HFF-Myc (cell line): ENCODE measurements at places on chromosomes 3 and 15.

- peak; percentile 59 for DNase-seq
Observed at GRCh38 chr15:101250341-101250831, 1.5 kb downstream of the CHSY1 start.

DNA sequence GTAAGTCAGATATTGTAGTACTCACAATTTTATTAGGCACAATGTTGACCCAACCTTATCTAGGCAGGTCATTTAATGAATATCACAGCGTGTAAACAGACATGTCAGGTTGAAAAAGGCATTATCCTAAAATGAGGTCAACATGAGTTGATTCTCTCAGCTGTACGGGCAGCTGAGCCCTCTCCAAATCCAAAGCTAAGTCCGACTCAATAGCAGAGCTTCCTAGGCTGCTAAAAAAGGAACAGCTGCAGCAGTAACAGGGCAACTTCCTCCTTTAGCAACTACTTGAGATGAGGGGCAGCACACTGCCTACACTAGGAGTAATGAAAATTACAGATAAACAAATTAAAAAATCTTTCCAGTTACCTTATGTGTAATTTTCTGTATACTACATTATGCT, 189.2 kb downstream of the CADM2 start:
- no peak for DNase-seq

DNA sequence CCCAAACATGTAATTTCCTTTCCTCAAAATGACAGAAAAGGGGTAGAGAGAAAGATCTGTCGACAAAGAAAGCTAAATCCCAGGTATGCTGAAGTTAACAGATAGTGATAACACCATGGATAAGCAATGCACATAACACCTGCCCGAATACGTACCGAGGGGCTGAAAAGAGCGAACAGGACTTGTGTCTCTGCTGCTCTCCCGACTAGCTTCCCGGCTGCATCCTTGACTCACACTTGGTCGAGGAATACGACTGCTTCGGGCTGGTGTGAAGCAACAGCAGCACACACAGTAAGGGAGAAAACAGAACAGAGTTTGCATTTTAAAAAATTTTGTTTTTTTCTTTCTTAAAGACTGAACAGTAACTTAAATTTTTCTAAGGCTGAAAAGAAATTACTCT, 136.4 kb downstream of the CLASP2 start:
- DNase-seq: no peak

DNA sequence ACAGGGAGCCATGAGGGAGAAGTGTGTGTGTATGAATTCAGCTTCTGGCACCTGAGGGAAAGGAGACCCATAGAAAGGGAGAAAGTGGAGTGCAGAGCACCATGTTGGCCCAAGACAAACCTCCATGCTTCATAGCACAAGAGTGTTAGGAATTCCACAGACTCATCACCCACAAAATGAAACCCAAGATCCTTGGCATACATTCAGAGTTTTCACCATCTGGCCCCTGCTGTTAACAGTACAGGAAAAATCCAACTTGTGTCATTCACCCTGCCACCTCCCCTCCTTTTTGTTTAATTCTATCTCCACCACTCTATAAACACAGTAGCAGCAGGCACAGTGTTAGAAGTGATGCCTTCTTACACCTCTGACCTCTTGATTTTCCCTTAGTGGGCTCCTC, 60.0 kb upstream of the MNS1 start:
- DNase-seq: peak; percentile 10

DNA sequence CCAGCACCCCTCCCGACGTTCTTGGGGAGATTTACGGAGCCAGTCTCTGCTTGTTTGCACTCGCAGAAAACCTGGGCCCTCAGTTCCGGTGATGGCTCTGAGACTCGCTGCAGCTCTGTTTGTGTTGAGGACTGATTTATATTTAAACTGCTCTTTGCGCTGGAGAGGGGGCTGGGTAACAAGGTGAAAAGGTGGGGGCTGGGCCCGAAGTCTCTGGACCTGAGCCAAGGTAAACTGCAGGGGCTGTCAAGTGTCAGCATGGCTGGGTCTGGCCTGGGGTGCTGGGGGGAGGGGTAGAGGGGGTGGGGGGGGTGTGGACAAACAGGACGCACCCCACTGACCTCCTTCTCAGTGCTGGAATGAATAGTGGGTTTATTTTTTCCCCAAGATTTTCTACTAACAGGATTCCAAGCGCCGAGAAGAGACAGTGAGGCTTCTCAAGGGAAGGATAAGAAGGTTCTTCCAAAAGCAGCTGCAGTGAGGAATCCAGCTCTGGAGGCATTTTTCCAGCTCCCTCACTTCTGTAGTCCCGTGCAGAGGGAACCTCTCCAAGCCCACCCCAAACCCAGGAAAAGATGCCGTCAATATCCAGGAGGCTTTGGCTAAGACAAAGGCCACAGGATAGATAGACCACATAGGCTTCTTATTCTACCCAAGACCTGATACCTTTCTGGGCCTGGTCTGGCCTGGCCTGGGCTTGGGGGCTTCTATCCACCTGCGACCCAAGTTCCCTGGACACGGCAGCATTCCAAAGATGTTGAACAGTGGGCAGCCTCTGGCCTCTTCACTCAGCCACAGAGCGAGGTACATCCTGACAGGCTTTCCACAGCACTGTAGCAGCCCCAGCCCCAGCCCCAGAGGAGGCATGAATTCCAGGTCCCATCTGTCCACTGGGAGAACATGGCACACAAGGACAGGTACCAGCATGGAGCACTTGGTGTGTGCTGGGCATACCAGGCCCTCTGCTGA, 938 bp upstream of the SLCO2A1 start:
- no peak for DNase-seq

DNA sequence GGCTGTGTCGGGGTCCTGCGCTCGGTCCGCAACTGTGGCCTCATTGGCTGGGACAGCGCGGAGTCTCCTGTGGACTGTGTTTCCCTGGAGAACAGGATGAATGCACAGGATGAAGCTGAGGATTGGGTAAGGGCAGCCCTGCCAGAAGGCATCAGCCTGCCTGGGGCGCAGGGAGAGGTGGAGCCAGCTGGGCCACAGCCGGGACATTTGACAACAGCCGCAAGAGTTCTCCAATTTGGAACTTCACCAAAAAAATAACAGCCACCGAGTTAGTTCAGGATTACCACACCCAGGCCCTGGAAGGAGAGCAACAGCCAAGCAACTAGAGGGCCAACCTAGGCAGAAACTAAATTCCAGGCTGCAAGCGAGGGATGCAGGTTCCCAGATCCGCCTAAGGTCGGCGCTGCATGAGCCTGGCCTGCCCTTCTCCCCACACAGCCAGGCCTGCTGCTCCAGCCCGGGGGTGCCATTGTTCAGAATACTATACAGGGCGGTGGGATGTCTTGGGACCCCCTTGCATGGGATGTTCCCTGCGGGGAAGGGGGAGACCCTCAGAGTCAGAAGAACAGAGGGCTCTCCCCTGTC, 229.3 kb downstream of the OCA2 start:
- DNase-seq: no peak

- DNase-seq: no peak
Observed at GRCh38 chr3:140752499-140752898, 74.6 kb downstream of the TRIM42 start.

DNA sequence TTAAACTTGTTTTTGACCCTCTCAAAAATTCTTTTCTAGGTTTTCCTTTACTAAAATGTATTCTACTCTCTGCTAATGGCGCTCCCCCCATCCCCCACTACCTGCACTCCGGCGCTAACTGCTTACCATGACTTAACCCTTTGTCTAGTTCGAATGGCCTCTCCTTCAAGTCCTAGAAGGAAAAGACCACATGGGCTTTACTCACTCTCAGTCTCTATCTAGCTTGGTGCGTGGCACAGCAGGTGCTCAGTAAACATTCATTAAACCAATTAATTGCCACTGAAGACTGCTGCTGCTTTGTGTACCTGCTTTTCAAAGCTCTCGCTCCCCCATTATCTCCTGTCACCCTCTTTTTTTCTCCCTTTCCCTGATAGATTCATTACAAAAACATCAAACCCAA, 457.7 kb upstream of the THRB start:
- DNase-seq: no peak
